Tongue (tissue), 3 donors: ENCODE measurements at places on chromosomes 5 and 9. TPM values are rescaled to one million over a fixed set of nuclear protein-coding genes. Genes with fewer than 3 reads are reported as not detected.

DNA sequence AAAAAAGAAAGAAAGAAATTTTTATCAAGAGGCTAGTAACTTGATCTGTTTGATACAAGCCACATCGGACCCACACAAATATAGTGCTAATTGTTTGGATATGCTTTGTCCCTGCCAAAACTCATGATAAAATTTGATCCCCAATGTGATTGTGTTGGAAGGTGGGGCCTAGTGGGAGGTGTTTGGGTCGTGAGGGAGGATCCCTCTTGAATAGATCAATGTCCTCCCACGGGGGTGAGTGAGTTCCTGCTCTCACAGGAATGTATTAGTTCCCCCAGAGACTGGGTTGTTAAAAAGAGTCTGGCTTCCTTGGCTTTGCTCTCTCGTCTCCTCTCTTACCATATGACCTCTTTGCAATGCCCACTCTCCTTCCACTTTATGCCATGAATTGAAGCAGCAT is 80.6 kb upstream of the CPLX2 start:
- no peak for DNase-seq

- no peak for DNase-seq
These were observed 4.4 kb upstream of the CREBRF start for GRCh38 chr5:173051746-173052145.

DNA sequence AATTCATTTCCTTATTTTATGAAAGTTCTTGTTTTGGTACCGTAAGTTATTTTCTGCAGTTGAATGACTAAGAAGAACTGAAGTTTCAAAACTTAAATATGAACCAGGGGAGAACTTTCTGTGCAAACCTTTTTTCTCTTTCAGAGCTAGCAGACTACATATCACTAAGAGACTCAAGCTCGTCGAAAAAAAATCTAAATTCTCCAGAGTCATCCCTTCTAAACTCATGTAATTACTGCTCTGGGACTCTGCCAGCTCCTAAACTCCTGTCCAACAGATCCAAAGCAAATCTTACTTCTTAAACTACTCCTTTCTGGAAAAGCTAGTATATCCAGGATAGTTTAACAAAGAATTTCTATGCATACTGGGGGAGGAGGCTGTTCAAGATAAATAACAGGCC is 87.0 kb upstream of the NR5A1 start:
- peak; percentile 63 for DNase-seq

GRCh38 chr5:53473633-53474032 is 6.8 kb upstream of the FST start:
- no peak for DNase-seq

DNA sequence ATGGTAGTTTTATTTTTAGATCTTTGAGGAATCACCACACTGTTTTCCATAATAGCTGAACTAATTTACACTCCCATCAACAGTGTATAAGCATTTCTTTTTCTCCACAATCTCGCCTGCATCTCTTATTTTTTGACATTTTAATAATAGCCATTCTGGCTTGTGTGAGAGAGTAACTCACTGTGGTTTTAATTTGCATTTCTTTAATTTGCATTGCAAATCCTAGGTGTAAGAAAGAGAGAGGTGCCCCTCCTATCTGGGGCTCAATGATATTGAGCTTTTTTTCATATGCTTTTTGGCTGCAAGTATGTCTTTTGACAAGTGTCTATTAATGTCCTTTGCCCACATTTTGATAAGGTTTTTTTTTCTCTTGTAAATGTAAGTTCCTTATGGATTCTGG is 106.3 kb upstream of the SLC27A6 start:
- no peak for DNase-seq

DNA sequence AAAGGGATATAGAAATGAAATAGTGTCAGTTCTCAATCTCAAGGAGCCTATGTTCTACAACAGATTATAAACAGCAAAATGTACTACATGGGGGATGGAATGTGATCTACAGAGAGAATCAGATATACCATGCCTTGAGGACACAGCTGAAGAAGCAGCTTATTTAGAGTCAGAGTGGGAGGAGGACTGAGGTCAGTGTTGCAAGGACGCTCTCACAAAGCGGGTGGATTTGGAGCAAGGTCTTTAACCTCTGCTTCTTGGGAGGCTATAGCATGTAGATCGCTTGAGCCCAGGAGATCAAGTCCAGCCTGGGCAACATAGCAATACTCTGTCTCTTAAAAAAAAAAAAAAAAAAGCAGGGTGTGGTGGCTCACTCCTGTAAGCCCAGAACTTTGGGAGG is 32.8 kb upstream of the PLIN2 start:
- DNase-seq = no peak

GRCh38 chr5:144191998-144192397 is 21.3 kb downstream of the KCTD16 start:
- DNase-seq = peak; percentile 37

DNA sequence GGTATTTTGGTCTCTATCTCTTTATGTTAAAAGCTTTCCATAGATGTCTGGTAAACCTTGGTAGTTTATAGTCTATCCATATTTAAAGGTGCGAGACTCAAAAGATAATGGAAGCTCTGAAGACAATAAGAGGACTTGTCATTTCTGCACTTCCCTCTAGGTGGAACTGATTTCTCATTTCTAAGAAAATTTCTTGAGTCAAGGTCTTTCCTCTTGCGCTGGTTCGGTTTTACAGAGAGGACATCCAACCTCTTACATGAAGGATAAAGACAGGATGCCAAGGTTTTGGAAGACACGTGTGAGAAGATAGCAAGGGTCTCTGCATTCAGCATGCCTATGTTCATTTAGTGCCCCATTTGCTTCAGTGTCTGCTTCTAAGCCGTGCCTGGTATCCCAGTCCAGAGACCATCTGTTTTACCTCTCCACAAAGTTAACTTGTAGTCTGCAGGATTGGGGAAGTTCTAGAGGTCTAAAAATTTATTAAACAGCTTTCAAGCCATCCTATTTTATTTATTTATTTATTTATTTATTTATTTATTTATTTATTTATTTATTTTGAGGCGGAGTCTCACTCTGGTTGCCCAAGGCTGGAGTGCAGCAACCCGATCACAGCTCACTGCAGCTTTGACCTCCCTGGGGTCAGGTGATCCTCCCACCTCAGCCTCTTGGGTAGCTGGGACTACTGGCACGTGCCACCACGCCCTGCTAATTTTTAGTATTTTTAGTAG is 41.6 kb downstream of the KIAA1191 start:
- DNase-seq = no peak

- no peak for DNase-seq
These were observed 816.1 kb downstream of the TLE4 start for GRCh38 chr9:80387828-80388227.

DNA sequence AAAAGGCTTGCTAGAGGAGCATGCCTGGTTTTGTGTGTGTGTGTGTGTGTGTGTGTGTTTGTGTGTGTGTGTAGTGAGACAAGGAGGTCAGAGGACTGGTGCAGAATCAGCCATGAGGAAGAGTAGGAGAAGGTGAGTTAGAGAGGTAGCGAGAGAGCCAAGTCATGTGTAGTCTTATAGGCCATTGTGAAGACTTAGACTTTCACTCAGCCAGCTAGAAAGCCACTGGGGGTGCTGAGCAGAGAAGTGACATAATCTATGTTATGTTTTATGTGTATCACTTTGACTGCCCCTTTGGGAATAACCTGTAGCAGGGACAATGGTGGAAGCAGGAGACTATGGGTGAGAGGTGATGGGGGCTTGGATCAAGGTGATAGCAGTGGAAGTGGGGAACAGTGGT is 180.5 kb upstream of the CLINT1 start:
- DNase-seq = no peak

- DNase-seq = peak; percentile 7
These were observed 547.2 kb downstream of the LRRC70 start for GRCh38 chr5:63125862-63126261.

DNA sequence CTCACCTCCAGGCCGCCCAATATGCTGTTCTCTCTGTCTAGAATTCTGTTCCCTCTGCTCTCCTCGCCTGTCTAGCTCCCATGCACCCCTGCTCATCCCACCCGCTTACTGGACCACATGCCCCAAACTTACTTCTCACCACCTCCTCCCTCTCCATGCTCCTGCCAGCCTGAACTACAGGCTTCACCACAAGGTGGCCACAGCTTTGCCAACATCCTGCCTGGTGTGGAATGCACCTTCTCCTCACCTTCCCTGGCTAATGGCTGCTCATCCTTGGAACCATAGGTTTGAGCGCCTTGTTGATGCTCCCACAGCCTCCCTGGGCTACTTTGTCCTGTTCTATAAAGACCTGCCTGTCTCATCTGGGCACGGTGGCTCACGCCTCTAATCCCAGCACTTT is 9.6 kb downstream of the LAMC3 start:
- no peak for DNase-seq

- no peak for DNase-seq
These were observed 124.4 kb downstream of the PLK2 start for GRCh38 chr5:58335518-58335917.

- DNase-seq = no peak
These were observed 57.6 kb downstream of the NLN start for GRCh38 chr5:65779643-65780042.

GRCh38 chr5:28896949-28897348 is 1858.6 kb upstream of the CDH9 start:
- peak; percentile 17 for DNase-seq

- DNase-seq = peak; percentile 77
These were observed 59.6 kb upstream of the MAN2A1 start for GRCh38 chr5:109630093-109630492.

The TICAM2 gene
- total RNA-seq = 4.0 TPM

The C8G gene
- total RNA-seq = 1.4 TPM

The LHX6 gene
- 5.4 TPM for total RNA-seq

The OLFM1 gene
- 10.7 TPM for total RNA-seq

The BTNL3 gene
- total RNA-seq = not detected

The CREB3 gene
- total RNA-seq = 20.3 TPM

The PCDHAC1 gene
- 0.41 TPM for total RNA-seq

The CDH10 gene
- 2.5 TPM for total RNA-seq

The STPG3 gene
- not detected for total RNA-seq
